NCI-H1092 treated with DMSO at 0.1 percent for 48 hours (cell line): ENCODE measurements at places on chromosomes 11 and 22.

GRCh38 chr11:108221371-108221770 lies 1.1 kb downstream of the NPAT start:
- peak; percentile 32 for DNase-seq

DNA sequence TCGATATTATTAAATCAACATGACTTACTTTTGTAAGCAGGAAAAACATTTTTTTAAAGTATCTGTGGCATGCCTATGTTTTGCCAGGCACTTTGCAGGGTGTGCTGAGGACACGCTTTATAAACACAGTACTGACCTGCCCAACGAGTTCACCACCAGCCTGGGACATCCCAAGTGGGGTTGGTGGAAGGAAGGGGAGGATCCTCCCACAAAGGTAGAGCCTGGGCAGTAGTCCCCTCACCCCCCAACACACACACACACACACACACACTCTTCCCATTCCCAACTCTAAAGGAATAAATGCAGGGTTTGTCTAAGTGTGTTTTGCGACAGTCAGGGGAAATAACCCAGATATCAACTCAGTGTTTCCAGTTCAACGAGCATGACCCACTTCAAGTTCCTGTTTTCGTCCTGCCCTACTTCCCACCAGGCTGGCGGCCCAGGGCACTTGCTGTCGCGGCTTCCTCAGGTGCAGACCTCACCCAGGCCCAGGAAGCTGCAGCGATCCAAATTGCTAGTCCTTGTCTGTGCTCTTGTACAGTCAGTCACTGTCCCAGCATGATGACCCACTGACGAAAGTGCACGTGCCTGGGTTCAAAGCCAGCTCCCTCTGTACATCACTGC lies 3.1 kb downstream of the CERK start:
- no peak for DNase-seq

DNA sequence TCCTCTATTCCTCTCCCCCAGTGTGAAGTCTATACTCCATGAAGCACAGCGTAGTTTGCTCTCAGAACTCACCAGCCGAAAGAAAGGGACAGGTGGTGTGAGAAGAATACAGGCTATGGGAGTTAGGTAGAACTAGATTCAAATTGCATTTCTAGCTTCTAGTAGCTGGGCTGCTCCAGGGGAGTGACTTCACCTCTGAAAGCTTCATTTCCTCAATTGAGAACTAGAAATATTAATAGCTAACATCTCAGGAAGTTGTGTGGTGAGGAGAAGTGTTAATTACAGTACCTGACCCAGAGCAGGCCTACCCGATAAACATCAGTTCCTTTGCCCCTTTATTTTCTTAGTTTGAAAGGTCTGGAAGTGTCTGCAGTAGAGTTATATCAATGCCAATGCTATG lies 484.7 kb upstream of the TENM4 start:
- no peak for DNase-seq

GRCh38 chr11:110077346-110077745 lies 15.8 kb upstream of the ZC3H12C start:
- no peak for DNase-seq

DNA sequence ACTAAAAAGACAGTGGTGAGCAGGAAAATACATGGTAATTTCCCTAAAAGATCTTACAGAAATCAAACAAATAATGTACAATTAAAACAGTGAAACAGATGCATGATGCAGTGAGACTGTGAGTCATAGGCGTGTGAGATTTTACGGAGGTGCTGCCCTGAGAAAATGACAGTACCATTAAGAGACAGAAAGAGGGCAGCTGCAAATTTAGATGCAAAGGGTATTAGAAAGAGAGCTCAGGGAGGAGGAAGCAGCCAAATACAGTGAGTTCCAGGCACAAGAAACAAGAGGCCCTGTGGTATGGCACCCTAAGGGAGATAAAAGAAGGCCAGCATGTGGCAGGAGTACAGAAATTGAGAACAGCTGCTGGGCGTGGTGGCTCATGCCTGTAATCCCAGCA lies 88.5 kb upstream of the FIBIN start:
- DNase-seq, result no peak

DNA sequence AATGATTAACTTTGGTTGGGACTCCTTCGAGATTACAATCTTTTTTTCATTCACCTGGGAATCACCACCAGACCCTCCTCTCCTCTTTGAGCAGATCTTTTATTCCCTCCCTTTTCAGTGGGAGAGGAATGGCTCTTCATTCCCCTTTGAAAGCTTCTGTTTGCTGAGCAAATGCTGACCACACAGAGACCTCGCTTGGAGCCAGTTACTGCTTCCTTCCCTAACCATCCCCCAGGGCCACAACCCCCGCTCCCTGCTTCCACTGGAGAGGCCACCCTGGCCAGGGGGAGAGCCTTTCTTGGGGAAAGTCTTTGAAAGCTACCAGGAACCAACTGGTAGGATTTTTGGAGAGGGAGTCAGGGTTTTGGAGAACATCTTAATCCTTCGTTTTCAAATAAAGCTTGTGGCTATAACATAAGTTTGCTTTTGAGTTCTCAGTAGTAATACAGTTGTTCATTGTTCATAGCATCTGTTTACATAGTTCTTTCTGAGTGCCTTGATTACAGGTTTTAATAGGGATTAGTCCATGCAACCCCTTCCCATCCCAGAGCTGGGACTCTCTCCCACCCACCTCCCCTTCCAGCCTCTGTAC lies 138.4 kb downstream of the DBX1 start:
- peak; percentile 32 for DNase-seq

DNA sequence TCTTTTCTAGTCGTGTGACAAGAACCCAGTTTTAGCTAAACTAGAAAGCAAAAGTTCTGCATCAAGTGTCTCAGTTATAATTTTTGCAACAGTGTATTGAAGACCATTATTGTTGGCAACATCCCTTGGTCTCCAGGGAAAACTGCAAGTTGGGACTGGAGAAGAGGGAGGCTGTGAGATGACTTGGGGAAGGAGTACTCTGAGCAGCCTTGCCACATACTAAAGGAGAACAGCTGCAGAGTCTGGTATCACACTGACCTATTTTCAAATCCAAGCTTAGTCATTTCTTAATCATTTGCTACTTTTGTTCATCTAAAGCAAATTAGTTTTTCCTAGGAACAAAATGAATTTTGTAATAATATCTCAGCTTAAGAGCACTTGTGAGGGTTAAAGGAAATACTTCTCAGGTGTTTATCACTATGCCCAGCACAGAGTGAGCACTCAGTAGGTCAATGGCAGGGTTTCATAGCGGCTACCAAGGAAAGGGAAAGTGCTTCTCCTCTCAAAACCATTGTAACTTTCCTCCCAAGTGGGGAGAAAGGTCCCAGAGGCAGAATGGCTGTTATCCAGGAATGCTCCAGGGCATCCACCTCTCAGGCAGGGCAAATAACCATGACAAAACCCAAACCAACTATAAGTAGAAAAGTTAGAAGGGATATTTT lies 247.1 kb downstream of the C11orf87 start:
- no peak for DNase-seq

GRCh38 chr22:47123827-47124442 lies 361.5 kb downstream of the TBC1D22A start:
- no peak for DNase-seq

GRCh38 chr22:49132009-49132408 lies 695.7 kb downstream of the BRD1 start:
- DNase-seq, result no peak

GRCh38 chr22:47695176-47695575 lies 932.7 kb downstream of the TBC1D22A start:
- DNase-seq, result no peak

DNA sequence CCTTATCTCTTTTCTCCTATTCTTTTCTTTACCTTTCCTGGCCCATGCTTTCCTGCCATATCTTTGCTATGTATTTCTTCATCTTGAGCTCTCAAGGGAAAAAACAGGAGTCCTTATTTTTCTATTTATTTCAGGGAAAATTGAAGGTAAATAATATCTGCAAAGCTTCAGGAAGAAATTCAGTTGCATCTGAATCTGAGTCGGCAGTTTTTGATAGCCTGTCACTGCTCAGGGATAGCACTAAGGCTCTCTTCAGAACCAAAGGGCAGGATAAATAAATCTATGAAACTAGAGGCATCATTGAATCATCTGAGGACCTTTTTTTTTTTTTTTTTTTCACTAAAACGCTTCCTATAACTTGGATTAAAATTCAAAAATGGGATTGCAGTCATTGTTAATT lies 288.9 kb downstream of the TMEM135 start:
- no peak for DNase-seq

DNA sequence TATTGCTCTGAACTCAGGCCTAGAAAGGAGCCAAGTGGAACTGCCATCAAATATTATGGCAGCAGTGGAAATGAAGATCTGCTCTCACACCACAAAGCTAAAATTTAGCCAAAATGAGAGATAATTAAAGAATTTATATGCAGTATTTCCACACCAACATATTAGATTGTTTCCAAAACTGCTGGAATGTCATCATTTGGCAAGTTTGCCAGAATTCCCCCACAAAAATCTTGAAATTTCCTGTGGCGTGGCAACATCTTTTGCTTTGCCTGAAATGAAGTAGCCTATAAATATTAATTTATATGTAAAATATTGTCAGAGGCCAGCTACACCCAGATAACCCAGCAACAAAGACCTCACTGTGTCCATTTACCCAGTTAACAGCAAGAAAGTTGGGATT lies 13.8 kb downstream of the C11orf71 start:
- DNase-seq, result no peak

DNA sequence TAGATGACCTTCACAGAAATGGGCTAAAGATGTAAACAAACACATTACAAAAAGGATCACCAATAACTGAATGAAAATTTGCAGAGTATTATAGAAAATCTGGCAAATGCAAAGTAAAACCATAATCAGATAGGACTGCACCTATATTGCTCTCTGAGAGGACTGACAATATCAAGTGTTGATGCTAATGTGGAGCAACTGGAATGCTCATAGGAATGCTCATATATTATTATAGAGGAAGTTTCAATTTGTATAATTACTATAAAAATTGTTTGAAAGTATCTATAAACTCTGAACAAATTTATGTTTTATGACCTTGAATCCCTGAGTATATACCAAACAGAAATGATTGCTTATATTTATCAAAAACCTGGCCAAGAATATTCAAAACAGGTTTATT lies 18.4 kb upstream of the TEAD1 start:
- DNase-seq, result no peak

GRCh38 chr11:24181395-24182047 lies 315.3 kb upstream of the LUZP2 start:
- DNase-seq, result no peak

DNA sequence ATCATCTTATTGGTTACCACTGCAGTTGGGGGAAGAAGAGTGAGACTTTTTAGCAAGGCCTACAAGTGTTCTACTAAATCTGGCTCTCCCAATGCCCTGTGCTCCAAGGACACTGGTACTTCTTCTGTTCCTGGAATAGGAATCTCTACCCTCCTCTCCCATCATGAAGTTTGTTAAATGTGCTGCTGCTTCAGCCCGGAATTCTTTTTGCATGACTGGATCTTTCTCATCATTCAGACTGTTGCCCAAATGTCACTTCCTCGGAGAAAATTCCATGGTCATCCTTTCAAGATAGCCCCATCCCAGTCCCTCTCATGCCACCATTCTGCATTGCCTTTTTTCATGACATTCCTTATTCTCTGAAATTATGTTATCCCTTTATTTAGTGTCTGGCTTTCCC lies 400.8 kb downstream of the SOX6 start:
- no peak for DNase-seq

- DNase-seq, result no peak
Observed at GRCh38 chr11:122723576-122723975, 68.1 kb downstream of the UBASH3B start.

GRCh38 chr22:41417622-41418390 lies 28.8 kb downstream of the TOB2 start:
- no peak for DNase-seq

- DNase-seq, result no peak
Observed at GRCh38 chr11:88087337-88087736, 87.9 kb downstream of the RAB38 start.

GRCh38 chr11:2858995-2859698 lies 26.4 kb downstream of the CDKN1C start:
- no peak for DNase-seq

- no peak for DNase-seq
Observed at GRCh38 chr11:47560426-47560825, 5.0 kb upstream of the PTPMT1 start.

GRCh38 chr11:45334410-45334809 lies 48.3 kb upstream of the SYT13 start:
- DNase-seq, result no peak

- no peak for DNase-seq
Observed at GRCh38 chr11:10295064-10295901, 1.3 kb upstream of the SBF2 start.

GRCh38 chr11:64186492-64187165 lies 658 bp downstream of the STIP1 start:
- no peak for DNase-seq

DNA sequence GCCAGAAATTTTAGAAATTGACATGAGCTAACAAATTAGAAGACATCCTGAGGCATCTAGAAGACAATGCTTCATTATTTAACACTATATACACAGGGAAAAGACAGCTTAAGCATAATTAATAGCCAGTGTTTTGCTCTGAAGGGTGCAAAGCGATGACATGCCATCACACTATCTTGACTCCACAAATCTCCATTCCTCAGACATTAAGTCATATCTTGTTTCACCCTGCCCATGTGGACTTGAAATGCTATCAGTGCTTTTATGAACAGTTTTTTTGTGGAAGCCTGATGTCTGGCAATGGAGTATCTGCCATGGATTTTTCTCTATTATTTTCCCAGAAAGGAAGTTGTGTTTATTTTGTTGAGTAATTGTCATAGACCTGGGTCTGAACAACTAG lies 2.3 kb downstream of the CARD18 start:
- no peak for DNase-seq

DNA sequence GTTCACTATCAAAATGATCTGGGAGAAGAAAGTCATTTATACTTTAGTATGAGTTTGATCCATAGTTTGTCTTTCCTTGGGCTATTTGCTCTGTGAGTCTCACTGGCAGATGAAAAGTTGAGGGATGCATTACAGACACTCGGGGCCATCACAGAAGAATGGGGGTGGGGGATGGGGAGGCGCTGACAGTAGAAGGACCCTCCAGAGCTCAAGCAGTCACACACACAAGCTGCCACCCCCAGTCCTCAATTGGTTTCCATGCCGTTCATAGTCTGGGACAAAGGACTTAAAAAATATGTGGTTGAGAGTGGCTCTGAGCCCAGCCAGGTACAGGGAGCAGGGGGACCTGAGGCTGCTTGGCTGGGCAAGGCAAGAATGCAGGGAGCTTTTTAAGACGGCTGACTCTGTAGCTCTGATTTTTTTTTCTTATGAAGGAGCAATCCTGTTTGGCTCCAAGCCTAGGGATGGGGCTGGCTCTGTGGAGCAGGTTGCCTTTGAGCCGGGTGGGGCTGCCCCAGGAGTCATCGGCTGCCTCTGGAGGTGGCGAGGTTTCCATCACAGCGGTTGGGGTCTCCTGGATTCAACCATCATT lies 13.3 kb upstream of the ANO1 start:
- DNase-seq, result no peak

DNA sequence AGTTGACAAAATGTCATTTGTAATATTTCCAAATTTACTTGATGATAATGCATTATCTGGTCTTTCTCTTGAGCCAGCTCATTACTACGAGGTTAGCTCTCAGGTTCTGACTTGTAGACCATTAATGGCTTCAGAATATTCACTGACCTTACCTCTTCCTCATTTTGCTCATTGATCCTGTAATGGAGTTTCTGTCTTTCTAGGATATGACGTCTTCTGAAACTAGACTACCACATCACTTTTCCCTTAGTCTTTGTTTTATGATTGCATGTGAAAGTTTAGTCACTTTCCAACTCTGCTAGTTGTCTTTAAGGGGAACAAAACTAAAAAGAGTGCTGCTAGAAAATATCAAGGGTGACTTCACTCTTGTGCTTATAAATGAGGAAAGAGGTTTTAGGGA lies 697.6 kb downstream of the JRKL start:
- DNase-seq, result no peak

GRCh38 chr11:33892906-33893594 lies 1.2 kb upstream of the LMO2 start:
- no peak for DNase-seq

- DNase-seq, result no peak
Observed at GRCh38 chr11:134940441-134941126, 528.5 kb upstream of the B3GAT1 start.
